HepG2 (cell line): ENCODE measurements at places on chromosomes 4 and X. TPM values are rescaled to one million over a fixed set of nuclear protein-coding genes. Genes with fewer than 3 reads are reported as not detected.

DNA sequence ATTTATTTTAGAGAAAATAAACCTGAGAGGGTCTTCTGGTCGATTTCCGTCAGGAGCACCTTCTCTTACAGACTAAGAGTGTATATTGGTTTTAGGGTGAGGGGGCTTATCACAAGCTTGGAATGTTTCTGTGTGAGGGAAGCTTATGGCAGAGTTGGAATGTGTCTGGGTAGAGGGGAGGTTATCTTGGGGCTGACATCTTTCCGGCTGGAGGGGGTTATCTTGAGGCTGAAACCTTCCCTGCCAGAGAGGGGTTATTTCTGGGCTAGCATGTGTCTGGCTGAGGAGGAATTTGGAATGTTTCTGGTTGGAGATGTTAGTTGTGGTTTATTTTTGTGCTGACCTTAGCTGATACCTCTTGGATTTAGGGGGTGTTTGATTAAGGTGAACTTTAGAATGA, 1312.1 kb downstream of the ADGRL3 start:
- DNase-seq, result no peak

DNA sequence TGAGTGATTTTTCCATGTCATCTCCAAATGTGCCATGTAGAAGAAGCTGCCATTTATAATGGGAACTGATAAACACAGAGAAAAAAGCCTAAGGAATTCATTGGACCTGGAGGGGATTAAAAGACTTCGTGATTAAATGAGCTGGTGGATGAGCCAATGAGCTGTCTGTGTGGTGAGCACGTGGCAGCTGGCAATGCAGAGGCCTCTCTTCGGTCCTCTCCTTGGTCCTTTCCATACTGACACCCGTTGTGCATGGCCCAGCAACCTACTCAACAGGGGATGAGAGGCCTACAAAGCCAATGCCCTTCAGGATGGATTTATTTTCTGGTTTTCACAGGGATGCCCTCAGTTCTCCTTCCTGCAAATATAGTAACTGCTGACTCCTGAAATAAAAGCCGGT, 87.7 kb upstream of the STS start:
- DNase-seq, result no peak

GRCh38 chr4:14079601-14080000, 452.1 kb upstream of the BOD1L1 start:
- DNase-seq, result no peak

DNA sequence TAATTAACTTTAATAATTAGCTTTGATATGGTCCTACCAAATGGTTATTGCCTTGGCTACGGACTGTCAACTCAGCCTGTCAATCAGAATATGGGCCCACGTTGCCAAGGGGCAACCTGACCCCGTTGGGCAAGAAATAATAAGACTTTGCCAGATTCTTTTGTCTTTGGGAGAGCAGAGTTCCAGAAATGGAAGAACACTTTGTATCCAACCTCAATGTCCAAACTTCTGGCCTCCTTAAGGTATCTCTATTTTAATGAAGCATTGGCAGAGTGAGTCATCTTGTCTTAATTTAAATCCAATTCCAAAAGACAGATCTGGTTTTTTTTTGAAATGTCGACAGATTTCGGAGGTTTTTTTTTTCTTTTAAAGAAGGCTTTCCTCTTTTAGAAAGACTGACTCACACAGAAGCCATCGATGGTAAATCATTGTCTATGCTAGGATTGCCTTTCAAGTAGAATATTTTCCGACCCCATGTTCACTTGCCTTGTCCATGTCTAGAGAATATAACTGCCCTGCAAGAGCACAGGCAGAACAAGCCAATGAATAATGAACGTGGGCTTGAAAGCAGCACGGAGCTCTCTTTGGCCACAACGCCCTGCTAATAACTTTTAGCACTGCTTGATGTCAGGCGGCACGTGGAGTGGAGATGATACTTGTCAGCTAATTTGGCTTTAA, 190.3 kb upstream of the GATB start:
- no peak for DNase-seq

- no peak for DNase-seq
Measured at GRCh38 chr4:122142687-122143086, 9.4 kb upstream of the BLTP1 start.

Gene CCDC110
- not detected in 2 replicates for total RNA-seq

Gene PABPC5
- total RNA-seq, result not detected in 2 replicates

Gene SPANXA1
- not detected in 2 replicates for total RNA-seq
